Upper lobe of left lung (tissue), 6 donors: ENCODE measurements at places on chromosomes 6 and 20. TPM values are rescaled to one million over a fixed set of nuclear protein-coding genes. Genes with fewer than 3 reads are reported as not detected.

The R3HDML gene
- total RNA-seq = not detected

The MTHFD1L gene
- total RNA-seq = 32.3 TPM

The POLR1C gene
- total RNA-seq = 41.4 TPM

DNA sequence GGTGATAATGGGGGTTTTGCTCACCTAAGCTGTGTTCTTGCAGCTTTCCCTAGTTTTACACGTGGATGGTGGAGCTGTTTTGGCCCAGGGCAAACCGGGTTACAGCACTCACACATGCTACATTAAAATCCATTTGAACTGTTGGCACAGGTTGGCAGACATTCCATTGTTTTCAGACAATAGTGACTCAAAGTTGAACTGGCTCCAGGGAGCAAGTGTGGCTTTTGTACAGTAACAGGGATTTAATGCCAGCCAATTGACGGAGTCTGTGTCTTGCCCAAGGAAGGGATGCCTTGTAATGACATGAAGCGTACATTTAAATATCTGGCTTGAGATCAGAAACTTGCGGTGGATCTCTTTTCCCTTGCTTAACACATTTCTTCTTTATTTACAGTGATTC is 183.1 kb downstream of the DTNBP1 start:
- DNase-seq = no peak

DNA sequence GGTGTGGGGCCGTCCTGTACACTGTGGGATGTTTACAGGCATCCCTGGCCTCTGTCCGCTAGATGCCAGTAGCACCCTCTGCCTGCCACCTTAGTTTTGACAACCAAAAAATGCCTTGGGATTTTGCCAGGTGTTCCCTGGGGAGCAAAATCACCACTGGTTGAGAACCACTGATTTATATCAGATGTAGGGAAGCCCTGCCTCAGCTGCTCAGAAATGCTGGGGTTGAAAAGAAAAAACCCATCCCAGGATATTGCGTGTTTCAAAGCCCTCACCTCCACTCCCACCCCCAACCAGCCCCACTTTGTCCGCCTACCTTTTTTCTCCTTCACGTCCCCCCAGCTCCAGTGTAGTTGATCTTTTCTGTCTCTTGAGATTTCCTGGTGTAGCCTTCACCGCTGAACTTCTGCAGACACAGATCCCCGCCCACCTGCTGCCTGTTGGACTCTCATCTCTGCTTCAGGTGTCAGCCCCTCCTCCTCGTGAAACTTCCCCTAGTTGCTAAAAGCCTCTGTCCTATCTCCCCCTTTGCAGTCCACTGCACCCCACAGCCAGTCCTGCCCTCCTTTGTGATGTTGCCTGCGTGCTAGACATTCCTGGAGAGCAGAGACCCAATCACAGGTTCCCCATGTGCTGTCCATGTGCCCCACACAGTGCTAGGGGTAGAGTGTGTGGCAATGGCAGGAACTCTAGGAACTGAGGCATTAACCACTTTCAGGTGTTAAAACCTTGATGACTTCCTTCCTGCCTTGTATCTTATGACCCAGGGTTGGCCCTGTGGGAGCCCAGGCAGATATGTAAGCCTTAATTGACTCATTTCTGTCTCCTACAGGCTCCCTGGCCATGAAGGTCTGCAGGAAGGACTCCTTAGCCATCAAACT is 98.9 kb downstream of the TBC1D7 start:
- no peak for DNase-seq

DNA sequence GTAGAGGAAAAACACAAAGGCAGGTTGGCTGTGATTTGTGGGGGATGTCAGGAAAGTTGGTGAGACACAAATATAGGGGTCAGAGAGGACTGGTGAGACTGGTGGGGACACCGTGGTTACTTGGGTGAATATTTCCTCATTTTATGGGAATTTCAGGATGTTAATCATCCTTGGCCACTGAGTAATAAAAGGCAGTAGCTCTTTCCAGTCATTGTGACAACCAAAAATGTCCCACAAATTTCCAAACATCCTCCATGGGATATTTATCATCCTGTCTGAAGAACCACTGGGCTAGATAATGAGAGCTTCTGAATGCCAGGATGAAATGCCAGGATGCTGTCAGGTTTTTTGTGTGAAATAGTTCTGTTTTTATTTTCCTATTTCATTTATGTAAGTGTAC is 374.1 kb downstream of the CD109 start:
- no peak for DNase-seq

DNA sequence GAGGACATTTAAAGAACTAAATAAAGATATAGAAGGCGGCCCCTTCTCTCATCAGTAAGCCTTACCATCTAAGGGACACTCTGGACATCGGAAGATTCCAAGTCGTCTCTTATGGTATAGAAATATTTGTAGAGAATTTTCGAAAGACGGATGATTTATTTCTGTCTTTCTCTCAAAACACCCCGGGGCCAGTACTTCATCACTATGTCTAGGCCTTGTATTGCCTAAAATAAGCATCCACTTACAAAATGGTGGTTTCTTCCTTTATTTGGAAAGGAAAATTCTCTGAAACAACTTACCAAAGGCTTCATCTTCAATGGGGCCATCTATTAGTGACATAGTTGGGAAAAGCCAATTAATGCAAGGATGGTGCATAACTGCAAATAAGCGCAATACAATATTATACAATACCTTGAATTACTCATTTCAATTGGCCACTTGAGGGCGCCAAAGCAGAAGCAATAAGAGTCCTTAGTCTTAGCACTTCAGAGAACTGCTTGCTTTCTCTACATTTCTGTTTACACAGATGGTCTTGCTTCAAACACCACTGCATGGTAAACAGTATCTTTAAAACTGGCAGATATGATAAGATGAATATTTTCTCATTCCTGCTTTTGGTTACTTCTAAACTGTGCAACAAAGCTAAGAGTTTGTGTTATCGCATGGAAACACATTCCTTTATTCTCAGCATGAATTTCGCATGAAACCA is 113.2 kb downstream of the VIP start:
- DNase-seq = peak; percentile 45

GRCh38 chr6:159174263-159174969 is 5.2 kb downstream of the FNDC1 start:
- peak; percentile 92 for DNase-seq

- no peak for DNase-seq
Observed at GRCh38 chr6:160305926-160306713, 42.1 kb upstream of the SLC22A3 start.

- no peak for DNase-seq
Observed at GRCh38 chr20:40265825-40266533, 423.1 kb downstream of the MAFB start.

DNA sequence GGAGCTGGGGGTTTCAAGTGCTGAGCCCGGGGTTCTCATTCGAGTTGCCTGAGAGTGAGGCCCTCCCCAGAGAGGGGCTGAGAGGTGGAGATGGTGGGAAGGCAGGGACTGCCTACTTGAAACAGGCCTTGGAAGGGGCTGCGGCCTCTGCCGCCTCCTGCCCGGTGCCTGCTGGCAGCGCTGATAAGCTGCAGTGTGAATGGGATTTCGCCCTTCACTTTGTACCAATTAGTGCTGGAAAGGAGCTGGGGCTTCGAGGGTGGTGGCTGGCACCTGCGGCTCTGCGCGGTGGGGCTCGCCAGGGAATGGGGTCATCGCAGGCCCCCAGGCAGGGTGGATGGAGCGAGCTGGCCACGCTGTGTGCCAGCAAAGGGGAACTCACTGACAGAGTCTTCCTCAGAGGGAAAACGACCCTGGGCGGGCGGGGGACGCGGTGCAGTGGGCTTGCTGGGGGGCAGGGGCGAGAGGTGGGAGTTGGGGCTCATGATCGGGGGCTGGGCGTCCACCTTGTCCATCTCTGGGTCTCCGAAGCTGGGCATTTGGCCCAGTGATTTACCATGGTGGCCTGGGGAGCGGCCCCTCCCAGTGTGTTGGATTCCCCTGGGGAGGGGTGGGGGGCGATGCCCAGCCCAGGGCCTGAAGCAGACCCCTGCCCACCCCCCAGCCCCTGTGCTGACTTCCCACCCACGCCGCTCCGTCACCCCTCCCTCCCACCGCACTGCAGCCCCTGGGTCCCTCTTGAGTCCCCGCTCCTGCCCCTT is 22.9 kb downstream of the COL20A1 start:
- DNase-seq = peak; percentile 68

- no peak for DNase-seq
Observed at GRCh38 chr6:3506200-3506599, 49.4 kb upstream of the SLC22A23 start.
